Activated CD8-positive, alpha-beta memory T cell treated with anti-CD3 and anti-CD28 coated beads, Interleukin-2, amount 50 U/mL, for 4 hours (primary cell): ENCODE measurements at places on chromosomes 16 and 17.
A peak's percentile ranks its signal among the peaks of the same experiment; 100 is the strongest.

DNA sequence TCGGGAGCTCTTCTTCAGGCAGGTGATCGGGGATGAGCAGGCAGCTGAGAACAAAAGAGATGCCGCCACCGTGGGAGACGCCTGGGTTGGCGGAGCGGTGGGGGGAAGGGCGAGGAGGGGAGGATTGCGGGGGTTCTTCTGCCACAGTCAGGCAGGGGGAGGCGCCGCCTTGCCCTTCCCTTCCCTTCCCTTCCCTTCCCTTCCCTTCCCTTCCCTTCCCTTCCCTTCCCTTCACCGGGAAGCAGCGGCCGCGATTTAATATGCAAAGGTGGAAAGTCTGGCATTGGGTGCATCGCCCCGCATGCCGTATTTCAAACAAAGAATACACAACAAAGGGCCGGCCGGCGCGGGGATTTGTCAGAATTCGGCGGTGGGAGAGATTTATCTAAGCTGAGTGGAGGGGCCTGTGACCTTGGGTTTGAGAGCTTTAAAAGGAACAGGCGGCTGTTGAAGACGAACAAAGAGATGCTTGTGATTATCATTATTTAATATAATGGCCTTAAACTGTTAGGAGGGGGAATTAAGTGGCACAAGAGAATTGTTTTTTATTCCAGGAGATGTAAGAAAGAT lies 262.3 kb upstream of the TNRC6C start:
- DNase-seq: peak; percentile 24

DNA sequence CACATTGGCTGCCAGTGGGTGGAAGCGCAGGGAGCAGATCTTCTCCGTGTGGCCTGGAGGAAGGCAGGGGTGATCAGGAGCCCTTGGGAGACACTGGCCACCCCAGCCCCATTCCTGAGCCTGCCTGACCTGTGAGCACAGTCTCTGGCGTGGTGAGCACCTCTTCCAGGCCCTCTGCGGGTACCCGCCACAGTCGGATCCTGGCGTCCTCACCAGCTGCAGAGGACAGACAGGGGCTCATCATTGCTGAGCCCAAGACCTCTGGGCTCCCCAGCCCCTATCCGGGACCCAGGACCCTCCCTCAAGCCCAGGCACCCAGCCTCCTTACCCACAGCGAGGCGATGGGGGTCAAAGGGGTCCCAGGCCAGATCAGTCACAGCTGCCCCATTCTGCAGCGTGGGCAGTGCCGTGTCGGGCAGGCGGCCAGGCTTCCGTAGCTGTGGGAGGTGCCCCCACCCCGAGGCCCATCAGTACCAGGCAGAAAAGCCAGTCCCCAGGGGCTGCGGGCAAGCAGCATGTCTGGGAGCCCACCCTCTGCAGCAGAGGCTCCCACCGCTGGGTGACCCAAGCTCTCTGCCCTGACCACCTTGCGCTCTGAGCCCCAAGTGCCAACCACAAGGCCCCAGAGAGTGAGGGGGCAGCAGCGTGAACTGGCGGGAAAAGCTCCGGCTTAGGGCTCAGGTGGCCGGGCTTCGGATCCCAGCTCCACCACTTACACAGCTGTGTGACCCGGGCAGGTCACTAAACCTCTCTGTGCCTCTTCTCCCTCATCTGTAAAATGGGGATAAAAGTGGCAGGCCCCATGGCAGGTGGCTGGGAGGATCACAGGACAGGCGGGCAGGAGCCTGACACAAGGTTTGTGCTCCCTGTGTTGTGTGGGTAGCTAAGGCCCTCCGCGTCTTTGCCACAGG lies 10.2 kb upstream of the PAM16 start:
- DNase-seq: no peak

DNA sequence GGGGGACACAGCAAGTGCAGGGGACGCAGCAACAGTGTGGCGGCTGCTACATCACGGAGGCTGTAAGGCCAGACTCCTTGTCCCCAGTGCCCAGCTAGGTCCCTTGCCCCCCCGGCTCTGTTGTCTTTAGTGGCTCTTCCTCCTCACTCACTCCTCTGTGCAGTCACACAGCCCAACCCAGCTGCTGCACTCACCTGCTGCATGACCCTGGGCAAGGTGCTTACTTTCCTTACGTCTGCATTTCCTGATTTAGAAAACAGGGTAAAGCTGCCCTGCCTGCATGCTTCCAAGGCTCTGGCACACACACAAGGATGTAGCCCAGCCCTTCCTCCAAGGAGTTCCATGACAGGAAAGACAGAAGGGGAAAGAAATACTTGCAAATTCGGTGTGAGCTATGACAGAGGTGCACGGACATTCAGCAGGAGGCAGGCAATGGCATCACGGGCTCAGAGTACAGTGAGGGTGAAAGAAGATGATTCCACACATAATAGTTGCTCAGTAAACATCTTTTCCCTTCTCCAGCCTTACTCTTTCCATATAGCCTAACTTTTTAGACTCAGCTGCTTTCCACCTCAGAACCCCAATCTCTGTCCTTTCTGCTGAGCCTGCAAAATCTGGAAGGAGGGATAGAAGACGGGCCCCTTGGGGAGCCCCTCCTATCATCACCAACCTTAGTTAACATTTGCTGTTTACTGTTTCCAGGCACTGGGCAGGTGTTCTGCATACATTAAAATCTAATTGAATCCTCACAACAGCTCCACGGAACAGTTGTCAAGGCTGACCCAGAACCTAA lies 150.9 kb downstream of the MRM1 start:
- no peak for DNase-seq

GRCh38 chr17:41404024-41404671 lies 6.7 kb upstream of the KRT31 start:
- DNase-seq: peak; percentile 23

GRCh38 chr17:67575325-67575724 lies 142.4 kb upstream of the NOL11 start:
- DNase-seq: no peak

GRCh38 chr17:45149669-45150664 lies 1.7 kb downstream of the HEXIM1 start:
- DNase-seq: no peak

- no peak for DNase-seq
Observed at GRCh38 chr17:73797594-73798110, 153.4 kb upstream of the SDK2 start.

- no peak for DNase-seq
Observed at GRCh38 chr16:82639263-82639662, 12.5 kb downstream of the CDH13 start.

GRCh38 chr16:463071-463470 lies 37.6 kb downstream of the RAB11FIP3 start:
- no peak for DNase-seq

DNA sequence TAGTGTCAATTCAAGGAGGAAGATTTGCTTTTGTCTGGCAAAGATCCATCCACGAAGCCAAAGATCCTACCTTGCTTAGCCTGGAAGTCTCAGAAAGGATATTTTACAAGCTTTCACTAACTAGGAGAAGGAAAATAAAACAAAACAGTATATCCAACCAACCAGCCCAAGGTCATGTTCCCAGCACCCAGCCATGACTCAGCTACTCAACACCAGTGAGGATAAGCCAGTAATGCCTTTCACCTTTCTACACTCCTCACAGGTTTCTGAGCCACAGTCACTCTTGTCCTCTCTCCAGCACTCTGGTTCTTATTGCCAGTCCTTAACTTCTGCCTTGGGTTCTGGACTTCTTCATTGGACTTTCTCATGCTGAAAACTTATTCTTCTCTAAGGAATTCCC lies 116.2 kb downstream of the CDH11 start:
- DNase-seq: no peak

GRCh38 chr17:14308965-14309879 lies 8.3 kb downstream of the HS3ST3B1 start:
- DNase-seq: peak; percentile 91

DNA sequence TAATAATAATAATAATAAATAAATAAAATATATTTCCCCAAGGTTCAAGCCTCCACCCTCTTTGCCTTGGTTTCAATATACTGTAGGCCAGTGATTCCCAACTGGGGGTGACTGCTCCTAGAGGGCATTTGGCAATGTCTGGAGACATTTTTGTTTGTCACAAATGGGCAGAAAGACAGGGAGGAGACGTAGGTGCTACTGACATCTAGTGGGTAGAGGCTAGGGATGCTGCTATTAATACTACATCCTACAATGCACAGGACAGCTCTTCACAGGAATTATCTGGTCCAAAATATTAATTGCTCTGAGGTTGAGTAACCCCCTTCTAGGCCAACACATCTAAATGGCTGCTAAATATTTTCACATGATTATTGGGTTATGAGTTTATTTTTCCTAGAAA lies 12.8 kb upstream of the PRR14 start:
- DNase-seq: no peak

DNA sequence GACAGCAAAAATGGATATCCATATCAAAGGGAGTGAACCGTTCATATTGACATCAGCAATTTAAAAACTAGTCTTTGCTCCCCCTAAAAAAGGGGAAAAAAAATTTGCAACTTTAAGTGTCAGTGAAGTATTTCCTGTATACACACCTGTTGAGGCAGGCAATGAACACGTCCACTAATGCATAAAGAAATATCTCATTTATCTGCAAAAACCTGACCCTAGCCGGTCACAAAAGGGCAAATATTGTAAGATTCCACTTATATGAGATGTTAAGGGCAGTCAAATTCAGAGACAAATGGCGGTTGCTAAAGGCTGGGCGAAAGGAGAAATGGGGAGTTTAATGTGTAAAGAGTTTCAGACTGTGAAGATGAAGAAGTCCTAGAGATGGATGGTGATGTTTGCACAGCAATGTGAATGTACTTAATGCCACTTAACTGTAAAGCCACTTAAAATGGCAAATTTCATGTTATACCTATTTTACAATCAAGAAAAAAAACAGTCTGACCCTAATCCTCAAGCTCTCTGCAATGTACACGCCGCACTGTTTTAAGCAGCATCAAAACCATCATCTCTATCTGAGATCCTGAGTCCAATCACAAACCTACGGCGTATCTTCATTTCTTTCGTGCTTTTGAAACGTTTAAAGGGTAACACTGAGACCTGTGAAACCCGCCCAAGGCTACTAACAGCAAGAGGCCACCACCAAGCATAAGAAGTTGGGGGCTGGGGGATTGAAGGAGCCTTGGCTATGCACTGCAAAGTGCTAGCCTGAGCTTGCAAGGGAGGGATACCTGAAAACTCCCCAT lies 1.1 kb downstream of the PARN start:
- no peak for DNase-seq

- DNase-seq: no peak
Observed at GRCh38 chr17:43816336-43817320, 16.3 kb downstream of the MPP3 start.

GRCh38 chr16:86576591-86577313 lies 1.6 kb upstream of the FOXL1 start:
- DNase-seq: no peak

GRCh38 chr17:50868140-50868438 lies 1.9 kb upstream of the TOB1 start:
- DNase-seq: no peak

- no peak for DNase-seq
Observed at GRCh38 chr17:31678431-31678830, 180.6 kb downstream of the COPRS start.

GRCh38 chr17:62744259-62744658 lies 63.9 kb downstream of the MARCHF10 start:
- DNase-seq: no peak

- DNase-seq: no peak
Observed at GRCh38 chr16:11833951-11834695, 17.2 kb downstream of the RSL1D1 start.

DNA sequence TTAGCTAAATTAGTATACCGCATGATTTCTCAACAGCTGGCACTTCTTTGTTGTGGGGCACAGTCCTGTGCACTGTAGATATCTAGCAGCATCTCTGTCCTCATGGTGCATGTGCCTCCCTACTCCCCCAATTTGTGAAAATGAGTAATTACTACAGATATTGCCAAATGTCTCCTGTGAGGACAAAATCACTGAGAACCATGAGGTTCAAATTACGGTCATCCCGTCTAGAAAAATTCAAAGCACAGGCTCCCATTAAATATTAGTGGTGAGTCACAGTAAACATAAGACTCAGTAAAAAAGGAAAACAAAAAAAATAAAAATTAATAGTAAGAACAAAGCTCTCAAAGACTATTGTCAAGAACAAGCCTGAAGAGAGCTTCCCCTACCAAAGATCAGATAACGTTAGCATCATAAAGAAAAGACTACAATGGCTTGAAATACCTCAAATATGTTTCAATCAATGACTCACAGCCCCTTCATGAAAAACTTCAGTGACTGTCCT lies 57.8 kb downstream of the STH start:
- no peak for DNase-seq

DNA sequence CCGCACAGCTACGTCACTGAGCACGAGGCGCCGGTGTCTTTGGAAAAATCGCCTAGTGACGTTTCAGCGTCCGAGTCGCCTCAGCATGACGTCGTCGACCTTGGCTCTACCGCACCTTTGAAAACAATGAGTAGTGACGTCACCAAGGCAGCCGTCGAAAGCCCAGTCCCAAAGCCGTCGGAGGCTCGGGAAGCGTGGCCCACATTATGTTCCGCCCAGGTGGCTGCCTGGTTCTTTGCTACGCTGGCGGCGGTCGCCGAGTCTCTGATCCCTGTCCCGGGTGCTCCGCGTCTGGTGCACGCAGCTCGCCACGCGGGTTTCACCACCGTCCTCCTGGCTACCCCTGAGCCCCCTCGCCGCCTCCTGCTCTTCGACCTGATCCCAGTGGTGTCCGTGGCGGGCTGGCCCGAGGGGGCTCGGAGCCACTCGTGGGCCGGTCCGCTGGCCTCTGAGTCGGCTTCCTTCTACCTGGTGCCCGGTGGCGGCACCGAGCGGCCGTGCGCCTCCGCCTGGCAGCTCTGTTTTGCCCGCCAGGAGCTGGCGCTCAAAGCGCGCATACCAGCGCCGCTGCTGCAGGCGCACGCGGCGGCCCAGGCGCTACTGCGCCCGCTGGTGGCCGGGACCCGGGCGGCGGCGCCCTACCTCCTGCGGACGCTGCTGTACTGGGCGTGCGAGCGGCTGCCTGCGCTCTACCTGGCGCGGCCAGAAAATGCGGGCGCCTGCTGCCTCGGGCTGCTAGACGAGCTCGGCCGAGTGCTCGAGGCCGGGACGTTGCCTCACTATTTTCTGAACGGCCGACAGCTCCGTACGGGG lies 1.5 kb downstream of the TMEM102 start:
- peak; percentile 84 for DNase-seq

GRCh38 chr17:2028234-2028614 lies 1.7 kb upstream of the DPH1 start:
- DNase-seq: no peak

DNA sequence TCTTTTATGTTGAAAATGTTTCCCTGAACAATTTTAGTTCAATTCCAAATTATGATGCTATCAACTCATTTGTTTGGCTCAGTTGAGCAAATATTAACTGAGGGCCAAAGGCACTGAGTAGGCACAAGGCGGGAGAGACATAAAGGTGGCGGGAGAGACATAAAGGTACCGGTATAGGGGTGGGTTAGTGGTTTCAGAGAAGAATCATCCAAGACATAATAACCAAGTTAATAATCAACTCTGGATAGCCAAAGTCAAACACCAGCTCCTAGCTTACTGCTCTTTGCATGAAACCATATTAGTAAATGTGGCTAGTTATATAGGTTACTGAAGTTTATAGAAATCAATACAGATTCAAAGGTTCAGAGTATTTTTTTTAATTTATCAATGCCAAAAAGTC lies 91.7 kb downstream of the RPGRIP1L start:
- no peak for DNase-seq

- no peak for DNase-seq
Observed at GRCh38 chr17:18117982-18118975, 9.7 kb downstream of the MYO15A start.

- DNase-seq: no peak
Observed at GRCh38 chr16:75485230-75486013, 9.8 kb downstream of the CHST6 start.
